Renal pelvis (tissue), 12 donors: ENCODE measurements at places on chromosomes 6 and 20. TPM values are rescaled to one million over a fixed set of nuclear protein-coding genes. Genes with fewer than 3 reads are reported as not detected.

GRCh38 chr6:83193747-83194566, 800 bp downstream of the RWDD2A start:
- DNase-seq, result peak; percentile 27

Gene PTPRT
- polyA plus RNA-seq, result 0.62 TPM

DNA sequence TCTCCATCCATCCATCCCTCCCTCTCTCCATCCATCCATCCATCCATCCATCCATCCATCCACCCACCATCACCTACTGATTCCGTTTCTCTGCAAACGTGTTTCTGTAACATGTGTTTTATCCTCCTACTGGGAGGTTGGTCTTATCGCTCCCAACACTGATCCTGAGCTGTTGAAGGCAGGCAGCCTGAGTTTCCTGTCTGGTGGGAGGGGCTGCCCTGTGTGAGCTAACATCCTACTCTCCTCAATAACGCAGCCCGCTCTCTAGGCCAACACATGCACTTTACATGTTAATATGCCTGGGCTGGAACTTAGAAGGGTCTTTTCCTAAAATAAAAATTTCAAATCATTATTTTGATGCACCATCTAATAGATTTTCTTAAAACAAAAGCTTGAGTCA, 126.5 kb downstream of the WDR27 start:
- DNase-seq, result no peak

DNA sequence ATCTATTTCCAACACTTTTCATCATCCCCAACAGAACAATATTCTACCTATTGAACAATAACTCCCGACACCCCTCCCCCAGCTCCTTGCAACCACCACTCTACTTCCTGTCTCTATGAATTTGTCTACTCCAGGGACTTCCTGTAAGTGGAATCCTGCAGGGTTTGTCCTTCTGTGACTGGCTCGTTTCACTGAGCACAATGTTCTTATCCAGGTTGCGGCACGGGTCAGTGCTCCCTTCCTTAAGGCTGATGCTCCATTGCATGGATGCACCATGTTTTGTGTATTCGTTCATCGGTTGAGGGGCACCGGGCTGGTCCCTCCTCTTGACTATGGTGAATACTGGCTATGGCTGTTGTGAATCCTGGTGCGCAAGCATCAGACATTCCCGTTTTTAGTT, 163.2 kb downstream of the TBXT start:
- no peak for DNase-seq

Gene RSPO3
- polyA plus RNA-seq, result 21.1 TPM

DNA sequence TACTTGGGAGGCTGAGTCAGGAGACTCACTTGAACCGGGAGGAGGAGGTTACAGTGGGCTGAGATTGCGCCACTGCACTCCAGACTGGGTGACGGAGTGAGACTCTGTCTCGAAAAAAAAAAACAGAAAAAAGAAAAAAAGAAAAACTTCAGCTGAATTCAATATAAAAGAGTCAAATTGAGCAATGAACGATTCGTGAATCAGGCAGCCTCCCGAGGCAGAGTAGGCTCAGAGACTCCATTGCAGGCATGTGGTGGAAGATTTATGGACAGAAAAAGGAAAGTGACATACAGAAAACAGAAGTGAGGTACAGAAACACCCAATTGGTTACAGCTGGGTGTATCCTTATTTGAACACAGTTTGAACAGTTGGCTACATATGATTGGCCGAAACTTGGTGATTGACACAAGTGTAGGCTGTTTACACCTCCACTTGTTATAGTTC, 56.3 kb downstream of the HLA-DPB1 start:
- no peak for DNase-seq

- no peak for DNase-seq
These were observed at the start of gene SAMD10 for GRCh38 chr20:63979557-63980316. TSS of gene SAMD10 (minus strand) at chr20:63979642. CDS start at chr20:63979467, 175 bp downstream.

DNA sequence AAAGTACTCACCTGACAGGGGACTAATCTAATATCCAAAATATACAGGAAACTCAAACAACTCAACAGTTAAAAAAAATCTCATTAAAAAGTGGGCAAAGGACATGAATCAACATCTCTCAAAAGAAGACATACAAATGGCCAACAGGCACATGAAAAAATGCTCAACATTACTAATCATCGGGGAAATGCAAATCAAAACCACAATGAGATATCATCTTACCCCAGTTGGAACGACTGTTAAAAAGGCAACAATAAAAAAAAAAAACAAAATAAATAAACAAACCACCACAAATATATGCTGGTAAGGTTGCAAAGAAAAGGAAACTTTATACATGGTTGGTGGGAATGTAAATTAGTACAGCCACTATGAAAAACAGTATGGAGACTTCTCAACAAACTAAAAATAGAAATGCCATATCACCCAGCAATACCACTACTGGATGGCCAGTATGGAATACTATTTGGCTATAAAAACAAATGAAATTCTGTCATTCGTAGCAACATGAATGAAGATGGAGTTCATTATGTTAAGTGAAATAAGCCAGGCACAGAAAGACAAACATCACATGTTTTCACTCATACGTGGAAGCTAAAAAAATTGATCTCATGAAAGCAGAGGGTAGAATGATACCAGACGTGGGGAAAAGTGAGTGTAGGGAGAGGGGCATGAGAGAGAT, 6.6 kb downstream of the SIRPB2 start:
- DNase-seq, result no peak

GRCh38 chr6:131519670-131520436, 53.2 kb upstream of the ARG1 start:
- DNase-seq, result no peak

DNA sequence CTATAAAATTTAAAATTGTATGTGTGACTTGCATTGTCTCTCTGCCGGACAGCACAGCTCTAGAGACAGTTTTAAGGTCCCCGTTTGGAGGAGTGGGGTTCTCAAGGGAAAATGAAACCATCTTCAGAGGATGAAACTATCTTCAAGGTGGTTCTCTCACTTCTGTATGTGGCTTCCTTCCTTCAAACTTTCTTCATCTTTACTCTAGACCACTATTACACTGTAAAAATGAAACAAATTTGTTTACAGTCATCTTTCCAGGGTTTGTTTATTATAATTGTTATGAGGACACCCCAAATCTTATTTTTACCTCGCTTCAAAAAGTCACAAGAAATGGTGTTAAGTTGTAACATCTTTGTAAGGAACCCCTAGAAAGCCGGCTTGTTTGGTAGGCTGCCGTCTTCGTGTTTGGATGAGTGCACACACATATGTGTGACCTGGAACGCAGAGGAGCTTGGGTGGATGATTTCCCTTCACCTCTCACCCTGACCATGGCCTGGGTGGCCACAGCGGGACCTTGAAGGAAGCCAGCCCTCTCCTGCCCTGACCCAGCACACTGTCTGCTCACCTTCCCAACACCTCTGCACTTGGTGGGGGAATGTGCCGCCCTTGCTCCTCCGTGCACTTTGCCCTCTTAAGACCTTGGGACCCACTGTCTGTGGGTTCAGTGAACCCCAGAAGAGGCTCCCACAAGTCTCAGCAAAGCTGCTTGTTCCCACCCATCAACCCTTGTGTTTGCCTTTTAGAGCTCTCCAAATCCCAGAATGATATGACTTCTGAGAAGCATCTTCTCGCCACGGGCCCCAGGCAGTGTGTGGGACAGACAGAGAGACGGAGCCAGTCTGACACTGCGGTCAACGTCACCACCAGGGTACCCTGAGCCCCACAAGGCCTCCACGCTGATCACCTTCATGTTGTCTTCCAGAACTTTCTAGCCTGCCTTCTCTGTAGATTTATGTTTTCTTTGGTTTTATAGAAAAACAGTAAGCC, 67.8 kb downstream of the SYTL3 start:
- DNase-seq, result no peak

- no peak for DNase-seq
These were observed 176.1 kb upstream of the KCNG1 start for GRCh38 chr20:51198876-51199523.
